ENCODE measurements at places on chromosomes 16 and 17.

DNA sequence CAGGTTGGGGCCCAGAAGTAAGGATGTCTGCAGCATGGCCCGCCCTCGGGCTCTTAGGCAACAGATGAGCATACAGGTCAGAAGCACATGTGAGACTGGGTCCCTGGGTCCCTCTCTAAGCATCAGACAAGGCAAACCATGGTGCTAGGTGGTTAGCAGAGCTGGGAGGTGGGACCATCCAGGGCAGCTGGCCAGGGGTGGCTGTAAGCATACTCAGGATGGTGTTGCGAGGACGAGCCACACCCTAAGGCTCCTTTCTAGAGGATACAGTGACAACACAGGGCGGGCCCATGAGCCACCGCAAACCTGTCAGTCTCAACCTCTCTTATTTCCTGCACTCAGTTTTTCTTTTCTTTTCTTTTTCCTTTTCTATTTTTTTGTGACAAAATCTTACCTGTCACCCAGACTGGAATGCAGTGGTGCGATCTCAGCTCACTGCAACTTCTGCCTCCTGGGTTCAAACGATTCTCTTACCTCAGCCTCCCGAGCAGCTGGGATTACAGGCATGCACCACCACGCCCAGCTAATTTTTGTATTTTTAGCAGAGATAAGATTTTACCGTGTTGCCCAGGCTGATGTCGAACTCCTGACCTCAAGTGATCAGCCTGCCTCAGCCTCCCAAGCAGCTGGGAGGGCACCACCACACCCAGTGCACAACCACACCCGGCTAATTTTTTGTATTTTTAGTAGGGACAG, 3.6 kb downstream of the FA2H start:
- DNase-seq, result no peak

- DNase-seq, result peak; percentile 6
Observed at GRCh38 chr17:27756467-27757371, 43.6 kb downstream of the NOS2 start.

DNA sequence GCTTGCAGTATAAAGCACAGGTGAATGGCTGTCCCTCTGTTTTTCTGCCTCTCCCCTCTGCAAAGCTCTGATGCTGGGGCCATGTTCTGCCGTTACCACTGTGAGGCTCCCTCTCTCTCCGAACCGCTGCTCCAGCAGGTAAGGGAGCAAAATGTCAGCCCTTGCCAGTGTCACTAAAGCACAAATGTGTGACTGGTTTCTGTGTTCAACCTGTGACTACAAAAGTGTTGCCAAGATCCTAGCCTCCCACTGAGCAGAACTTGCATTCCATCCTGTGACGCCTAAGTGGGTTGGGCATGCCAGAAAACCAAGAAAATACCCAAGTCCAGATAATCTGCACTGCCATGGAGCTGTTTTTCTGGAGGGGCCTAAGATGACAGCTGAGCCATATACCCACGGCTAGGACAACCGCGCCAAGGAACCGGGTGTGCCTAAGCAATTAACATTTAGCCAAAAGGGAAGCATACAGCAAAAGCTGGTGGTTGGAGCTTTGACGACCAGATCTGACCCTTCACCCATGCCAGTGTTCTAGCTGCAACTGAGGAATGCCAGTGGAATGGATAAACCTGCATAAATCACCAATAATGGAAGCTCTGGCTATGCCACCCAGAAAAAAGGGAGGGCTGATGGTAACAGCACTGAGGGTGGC, 35.0 kb downstream of the PSME3IP1 start:
- no peak for DNase-seq

- DNase-seq, result no peak
Observed at GRCh38 chr17:565521-565920, 149.1 kb downstream of the VPS53 start.

DNA sequence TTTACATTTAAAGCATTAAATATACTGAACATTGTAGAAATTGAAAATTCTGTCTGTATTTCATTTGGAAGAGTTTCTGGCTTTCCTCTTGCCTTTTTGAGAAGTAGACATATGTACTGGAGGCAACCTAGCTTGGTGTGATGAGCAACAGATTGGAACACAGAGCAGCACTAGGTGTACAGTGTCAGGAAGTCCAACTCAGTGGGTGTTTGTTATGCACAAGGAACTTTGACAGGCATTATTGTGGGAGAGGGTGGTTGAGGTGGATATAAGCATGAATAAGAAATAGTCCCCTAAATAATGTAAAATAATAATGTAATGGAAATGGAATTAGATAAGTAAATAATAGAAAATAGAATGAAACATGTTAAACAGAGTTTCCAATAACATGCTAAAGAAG, 58.1 kb downstream of the PPM1E start:
- no peak for DNase-seq

- peak; percentile 63 for DNase-seq
Observed at GRCh38 chr16:2474877-2475412, at the start of gene TBC1D24. Gene TBC1D24 (plus strand): TSS chr16:2475127. CDS start chr16:2496149, 21,022 bp downstream.

Measured in NCI-H2029 (cell line).